Stimulated activated CD8-positive, alpha-beta memory T cell treated with anti-CD3 and anti-CD28 coated beads, Interleukin-12 subunit alpha, Interleukin-12 subunit beta, amount 100 ng/mL, for 1 hour (primary cell): ENCODE measurements at places on chromosomes 1 and 21.
A peak's percentile ranks its signal among the peaks of the same experiment; 100 is the strongest.

GRCh38 chr1:61092642-61093041 is 10.3 kb downstream of the NFIA start:
- no peak for DNase-seq

GRCh38 chr1:78388275-78388674 is 102.5 kb upstream of the PTGFR start:
- no peak for DNase-seq

DNA sequence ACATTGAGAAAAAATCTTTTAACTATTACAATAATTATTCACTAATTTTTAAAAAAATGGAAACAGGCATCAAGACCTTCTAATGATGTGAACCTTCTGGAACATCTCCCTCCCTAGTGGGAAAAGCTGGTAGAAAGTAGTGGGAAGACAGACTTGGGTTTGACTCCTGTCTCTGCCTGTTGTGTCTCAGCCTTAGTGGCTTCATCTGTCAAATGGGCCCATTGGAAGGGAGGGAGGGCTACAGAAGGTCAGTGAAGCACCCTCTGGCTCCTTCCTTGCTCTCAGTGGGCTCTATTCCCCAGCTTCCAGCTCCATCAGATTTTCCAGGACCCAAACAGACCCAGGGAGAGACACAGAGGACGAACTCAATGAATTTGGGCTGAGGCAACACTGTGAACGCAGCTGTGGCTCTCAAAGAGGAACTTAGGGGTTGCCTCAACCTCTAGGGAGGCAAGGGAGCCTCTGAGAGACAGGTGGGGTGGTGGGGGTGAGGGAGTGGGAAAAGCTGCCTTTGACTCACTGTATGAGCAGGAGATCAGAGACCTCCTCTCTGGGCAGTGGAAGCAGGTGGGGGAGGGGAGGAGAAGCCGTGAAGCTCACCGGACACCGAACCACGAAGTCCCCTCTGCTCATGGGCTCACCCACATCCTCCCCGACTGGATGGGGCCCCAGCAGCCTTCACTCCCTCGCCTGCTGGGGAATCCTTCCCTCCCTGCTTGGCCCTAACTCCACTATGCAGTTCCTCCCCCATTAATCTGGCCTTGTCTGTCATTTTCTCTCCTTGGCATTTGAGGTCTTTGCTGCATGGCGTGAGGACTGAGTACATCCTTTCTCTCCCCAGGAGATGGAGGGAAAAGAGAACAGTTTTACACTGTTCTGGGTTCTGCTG is 4.5 kb downstream of the CNR2 start:
- DNase-seq: peak; percentile 7

- DNase-seq: no peak
These were observed 9.6 kb upstream of the PIGK start for GRCh38 chr1:77228836-77229235.

DNA sequence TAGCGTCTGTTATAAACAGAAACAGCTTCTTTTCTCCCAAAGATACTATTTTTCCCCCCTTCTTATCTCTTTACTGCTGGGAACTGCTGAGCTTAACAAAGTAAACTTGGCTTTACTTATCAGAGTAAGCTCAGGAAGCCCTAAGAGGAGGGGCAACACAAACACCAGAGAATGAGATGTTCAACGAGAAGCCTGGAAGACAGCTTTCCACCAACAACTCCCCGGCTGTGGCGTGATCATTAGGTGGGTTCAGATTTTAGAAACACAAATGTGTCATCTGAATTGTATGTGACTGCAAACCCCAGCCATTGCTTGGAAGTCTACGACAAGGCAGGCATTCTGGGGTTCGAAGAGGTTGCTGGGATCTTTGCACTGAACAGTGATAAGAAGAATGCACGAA is 181.2 kb upstream of the ESRRG start:
- no peak for DNase-seq

- DNase-seq: no peak
These were observed 77.3 kb downstream of the UBIAD1 start for GRCh38 chr1:11350265-11350664.

DNA sequence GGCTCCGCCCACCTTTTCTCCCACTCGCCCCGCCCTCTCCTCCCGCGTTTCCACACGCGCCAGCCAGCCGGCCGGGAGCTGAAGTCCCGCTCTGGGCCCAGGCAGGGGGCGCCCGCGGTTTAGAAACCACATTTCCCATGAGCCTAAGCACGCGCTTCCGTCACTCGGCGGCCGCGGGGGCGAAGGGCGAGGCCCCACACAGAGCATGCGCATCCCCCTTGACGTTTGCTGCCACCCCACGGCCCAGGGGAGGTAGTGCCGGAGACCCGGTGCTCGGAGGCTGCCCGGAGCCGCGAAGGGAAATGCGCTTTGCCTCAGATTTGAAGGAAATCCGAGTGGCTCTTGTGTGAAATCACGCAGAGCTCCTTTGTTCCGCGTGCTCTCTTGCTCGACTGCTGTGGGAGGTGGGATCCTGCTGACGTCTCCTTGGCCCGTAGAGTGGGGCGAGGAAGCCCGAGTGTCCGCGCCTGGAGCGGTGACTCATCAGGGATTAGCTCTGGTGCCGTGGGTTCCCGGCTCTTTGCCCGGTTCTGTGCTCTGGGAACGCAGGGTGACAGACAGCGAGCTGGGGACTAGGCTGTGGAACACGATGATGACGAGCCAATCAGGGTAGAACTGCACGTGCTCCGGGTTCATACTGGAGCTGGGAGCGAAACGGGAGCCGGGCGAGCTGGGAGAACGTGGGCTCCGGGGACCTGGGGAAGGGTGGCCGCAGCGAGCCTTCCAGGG is 406 bp upstream of the B3GALNT2 start:
- DNase-seq: peak; percentile 98

DNA sequence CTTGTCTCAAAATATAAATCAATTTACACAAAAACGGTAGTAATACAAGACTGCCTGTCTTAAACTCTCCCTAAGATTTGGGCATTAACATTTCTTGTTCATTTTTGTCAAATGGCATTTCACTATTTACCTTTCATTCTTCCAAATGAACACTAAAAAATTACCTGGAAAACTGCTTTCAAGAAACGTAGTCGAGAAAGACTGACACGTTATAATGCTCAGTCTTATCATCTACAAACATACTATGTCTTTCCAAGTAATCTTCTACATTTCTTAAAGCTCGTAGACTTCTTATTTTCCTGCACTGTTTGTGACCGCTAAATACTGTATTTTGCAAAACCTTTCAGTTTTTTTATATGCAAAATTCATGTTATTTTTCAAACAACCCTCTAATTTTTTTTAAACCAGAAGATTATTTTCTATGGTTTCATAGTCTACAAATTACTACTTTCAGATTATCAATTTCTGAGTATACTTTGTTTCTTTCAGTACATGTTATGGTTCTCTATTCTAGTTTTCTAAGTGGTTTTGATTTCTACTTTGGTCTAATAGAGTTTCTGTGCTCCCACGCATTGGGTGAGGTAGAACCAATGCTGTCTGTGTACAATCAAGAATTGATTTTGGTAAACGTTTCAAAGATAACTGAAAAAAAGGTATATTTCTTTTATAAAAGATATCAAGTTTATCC is 336.4 kb downstream of the SMYD3 start:
- DNase-seq: no peak

- DNase-seq: no peak
These were observed 114.2 kb upstream of the ATP1A1 start for GRCh38 chr1:116258668-116259419.

GRCh38 chr21:31476263-31477022 is 132.4 kb upstream of the TIAM1 start:
- DNase-seq: no peak

DNA sequence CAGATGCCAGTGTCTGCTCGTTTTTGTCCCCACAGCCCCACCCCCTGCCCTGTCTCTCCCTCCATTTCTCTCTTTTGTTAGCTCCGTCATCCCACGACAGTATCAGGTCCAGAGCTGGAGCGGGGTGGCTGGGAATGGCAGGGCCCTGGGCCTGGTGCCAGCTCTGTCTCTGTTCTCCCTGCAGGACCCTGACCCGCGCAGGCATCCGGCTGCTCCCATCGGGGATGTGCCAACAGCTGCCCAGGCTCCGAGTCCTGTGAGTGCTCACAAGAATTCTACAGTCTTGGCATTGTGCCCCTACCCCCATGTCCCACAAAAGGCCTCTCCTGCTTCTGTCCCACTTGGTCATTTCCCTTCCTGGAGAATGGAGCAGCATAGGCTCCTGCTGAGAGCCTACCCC is 37.4 kb downstream of the UBE2T start:
- DNase-seq: no peak

- no peak for DNase-seq
These were observed 5.3 kb upstream of the SFT2D2 start for GRCh38 chr1:168220470-168220871.

DNA sequence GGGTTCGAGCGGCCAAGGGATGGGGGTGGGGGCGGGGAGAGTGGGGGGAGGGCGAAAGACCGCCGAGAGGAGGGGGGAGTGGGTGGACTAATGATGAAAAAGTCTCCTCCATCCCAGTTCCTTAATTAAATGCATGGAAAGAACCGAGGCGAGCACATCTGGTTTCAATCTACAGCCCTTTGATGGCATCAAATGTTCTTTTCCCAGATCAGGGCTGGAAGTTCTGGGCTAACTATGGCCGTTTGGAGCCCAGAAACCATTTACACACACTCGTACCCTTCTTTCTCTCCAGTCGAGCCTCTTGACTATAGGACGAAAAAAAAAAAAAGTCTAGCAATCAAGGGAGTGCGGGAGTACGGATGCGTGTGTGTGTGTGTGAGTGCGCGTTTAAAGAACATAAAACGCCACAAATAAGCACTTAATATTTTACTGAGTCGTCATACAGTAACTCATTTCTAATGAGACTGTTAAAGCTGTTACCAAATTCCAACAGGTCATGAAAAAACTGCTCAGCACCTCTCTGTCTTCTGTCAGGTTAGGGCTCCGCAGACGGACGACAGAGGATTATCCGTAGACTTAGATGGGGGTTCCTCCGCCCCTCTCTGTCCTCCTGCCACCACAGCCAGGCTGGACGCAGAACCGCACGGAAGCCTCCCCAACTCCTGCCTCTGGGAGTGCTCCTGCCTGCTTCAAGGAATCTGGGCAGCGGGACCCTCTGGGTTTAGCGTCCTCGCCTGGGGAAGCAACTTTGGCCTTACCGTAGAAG is 2.1 kb upstream of the PRRX1 start:
- DNase-seq: no peak

DNA sequence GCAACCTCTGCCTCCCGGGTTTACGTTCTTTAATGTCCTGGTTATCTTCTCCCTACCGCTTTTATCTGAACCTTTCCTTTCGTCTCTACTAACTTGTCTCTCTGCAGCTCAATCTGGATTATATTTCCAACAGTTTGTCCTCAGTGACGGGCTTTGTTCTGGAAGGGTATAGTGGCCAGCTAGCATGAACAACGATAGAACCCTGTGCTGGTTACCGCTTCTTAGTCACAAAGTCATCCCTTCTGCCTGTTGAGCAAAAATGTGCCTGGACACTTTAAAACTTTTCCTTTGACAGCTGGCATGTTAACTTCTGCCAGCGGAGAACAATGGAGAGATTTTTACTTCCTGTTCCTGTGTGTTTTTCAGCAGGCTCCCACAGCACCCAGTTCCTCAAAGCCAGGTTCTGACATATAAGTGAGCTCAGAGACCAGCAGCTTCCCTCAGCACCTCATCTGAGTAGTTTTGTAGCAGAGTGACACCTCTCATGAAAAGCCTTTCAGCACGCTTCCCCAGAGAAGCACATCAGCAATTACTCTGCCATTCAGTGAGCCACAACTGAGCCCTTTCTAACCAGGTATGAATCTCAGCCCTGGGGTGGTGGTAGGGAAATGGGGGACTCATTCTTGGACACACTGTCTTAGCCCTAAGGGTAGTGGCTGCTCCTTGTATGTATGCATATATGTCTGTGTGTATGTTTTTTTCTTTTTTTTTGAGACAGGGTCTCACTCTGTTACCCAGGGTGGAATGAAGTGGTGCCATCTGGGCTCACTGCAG is 23.6 kb upstream of the CCDC17 start:
- DNase-seq: no peak

DNA sequence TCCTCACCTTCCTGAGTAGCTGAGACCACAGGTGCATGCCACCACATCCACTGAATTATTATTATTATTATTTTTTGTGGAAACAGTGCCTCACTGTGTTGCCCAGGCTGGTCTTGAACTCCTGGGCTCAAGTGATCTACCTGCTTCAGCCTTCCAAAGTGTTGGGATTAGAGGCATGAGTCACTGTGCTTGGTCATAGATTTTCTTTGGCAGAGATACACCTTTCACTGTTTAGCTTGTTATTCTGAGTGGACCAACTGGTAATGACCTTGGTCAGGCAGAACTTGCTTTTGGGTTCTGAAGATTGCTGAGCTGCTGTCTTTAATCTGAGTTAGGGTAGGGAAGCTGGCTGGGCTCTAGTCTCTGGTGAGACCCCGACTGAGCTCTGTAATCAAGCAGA is 66.8 kb downstream of the DNAH14 start:
- DNase-seq: no peak

DNA sequence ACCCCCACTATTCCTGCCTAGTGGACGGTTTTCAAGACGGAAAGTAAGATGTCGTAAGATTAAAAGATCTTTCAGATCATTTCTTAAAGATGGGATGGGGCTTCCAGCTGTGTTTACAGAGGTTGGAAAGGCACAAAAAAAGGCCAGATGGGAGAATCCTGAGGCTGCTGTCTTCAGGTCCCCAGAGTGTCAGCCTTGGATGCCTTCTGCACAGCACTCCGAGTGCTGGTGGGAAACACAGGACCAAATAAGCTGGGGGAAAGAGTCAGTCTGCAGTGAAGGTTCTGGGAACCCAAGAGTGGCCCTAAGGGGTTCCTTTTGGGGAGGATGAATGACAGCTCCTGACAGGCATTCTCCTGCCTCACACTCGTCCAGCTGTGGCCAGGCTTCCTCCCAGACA is 96.5 kb downstream of the COLGALT2 start:
- no peak for DNase-seq

DNA sequence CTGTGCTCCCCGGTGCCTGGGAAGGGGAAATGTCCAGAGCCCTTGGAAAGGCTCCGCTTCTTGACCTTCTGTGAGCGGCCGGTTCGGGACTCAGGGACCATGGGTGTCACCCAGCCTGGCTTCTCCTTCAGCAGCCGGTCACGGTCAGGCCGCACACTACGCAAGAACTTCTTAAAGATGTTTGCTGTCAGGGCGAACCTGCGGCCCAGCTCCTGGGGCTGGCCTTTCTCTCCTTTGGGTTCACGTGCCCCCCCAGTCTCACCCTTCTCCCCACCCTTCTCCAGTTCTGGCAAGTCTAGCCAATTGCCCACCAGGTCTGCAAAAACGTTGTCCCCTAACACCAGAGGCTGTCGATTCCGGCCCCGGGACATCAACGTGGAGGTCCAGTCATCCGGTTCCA is 12.1 kb downstream of the INKA2 start:
- no peak for DNase-seq

- no peak for DNase-seq
These were observed 27.0 kb upstream of the SARS1 start for GRCh38 chr1:109186733-109187086.

GRCh38 chr1:86067626-86068025 is 88.9 kb downstream of the COL24A1 start:
- DNase-seq: no peak

- DNase-seq: no peak
These were observed 44.1 kb downstream of the ASH1L start for GRCh38 chr1:155518484-155518883.

DNA sequence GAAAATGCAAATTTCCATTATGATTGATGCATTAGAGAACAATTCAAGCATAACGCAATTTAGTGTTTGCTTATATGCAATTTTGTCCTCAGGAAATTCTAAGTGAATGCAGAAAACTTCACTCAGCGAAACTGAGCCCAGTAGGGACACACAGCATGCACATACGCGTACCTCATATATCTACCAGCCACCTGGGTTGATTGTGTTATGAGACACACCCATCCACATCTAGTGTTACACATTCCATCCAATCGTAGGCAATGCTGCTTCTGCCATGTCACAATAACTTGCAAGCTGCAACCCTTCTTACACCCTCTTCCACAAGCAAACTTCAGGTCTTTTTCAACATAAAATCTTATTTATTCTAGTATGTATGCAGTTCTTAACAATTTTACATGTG is 312.9 kb downstream of the HHAT start:
- DNase-seq: no peak
